ENCODE measurements at places on chromosomes 1 and 21.
A peak's percentile ranks its signal among the peaks of the same experiment; 100 is the strongest.

DNA sequence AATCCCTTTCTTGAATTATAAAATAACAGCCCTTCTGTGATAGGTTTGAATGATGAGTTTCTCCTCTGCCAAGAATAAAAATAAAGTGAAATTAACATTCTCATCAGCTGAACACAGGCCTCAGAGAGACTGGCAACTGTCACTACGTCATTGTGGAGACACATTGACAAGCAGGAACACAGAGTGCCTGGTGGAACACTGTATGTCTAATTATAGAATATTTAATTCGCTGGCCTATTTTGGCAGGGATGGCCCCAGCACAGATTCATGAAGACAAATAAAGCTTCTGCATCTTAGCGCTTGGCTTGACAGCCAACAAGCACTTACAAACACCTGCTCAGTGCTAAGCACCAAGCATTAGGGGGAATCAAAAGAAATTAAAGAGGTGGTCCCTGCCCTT lies 52.0 kb upstream of the SMYD2 start:
- DNase-seq, result no peak

DNA sequence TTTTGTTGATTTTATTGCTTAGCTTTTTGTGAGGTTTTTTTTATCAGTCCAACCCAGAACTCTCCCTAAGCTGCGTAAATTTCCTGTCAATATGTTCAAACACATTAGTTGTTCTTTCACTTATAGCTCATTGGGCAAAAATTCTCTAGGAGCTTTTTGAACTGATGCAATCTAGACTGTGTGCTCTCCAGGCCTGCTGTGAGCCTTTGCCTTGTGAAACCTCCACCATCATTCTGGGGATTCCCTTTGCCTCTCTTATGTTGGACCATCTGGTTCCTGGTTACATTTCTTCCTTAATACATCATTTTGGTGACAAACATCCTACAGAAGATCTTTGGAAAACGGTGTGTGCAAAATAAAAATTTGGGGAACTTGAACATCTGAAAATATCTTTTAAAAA lies 247.2 kb downstream of the LRRC7 start:
- DNase-seq, result no peak

DNA sequence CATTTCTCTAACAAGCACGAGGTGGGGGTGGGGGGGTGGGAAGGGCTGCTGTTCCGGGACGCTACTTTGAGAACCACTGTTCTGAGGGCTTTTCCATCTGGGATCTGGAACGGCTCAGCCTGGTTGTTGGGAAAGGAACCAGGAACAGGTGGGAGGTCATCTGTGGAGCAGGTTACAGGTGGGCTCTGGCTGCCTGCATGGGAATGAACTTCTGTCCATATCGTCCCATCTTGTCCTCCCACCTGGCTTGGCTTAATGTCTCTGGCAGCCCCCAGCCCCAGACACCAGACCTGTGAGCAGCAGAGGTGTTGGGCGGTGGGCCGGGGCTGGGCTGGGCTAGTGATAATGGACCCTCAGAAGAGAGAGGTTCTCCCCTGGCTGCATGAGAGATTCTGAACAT lies 69.4 kb upstream of the TARDBP start:
- DNase-seq, result no peak

DNA sequence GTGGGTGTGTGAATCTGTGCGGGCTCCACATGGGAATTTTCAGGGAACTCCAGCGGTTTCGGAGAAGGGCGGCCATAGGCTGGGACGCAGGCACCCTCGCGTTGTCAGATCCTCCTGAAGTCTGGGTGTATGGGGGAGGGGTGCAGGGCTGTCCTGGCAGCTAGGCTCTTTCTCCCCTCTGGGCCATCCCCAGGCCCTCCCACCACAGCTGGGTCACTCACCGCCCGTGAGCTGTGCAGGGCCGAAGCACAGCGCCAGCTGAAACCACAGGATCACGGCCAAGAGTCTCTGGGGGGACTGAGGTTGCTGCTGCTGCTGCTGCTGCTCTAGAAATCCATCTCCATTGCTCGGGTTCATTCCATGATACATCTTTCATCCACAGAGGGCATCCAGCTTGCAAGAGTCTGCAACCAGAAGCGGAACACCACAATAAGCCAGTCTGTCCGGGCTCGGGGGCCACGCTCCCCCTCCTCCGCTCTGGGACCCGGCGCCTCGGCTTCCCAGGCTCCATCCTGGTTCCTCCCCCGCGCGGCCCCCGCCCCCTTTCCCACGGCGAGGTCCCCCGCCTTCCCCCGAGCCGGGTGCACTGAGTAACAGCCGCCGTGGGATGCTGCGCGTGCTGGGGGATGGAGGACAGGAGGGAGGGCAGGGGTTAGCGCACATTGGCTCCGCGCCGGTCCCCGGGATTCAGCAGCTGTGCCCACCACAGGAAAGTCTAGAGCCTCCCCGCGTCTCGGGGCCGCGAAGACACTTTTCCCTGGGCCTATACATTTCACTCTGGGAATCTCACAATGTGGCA lies 720 bp downstream of the SUSD4 start:
- no peak for DNase-seq

DNA sequence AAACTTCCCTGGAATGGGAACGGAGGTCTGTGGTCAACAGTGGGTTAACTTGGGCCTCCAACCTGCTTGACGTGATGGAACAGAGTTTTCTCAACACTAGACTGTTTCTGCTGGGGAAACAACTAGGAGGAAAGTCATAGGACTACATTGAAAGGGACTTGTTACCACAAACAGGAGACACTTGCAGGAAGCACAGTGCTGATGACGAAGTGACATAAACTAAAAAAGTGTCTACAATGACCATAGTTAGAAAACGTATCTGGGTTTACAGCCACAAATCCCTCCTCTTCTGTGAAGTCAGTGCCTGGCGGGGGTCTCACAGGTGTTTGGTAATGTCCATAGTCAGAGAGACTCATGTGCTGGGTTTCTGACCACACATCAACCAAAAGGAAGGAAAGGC lies 86.3 kb downstream of the FCRL5 start:
- DNase-seq, result no peak

- DNase-seq, result no peak
These were observed 65.7 kb downstream of the MAP3K21 start for GRCh38 chr1:233393084-233393840.

DNA sequence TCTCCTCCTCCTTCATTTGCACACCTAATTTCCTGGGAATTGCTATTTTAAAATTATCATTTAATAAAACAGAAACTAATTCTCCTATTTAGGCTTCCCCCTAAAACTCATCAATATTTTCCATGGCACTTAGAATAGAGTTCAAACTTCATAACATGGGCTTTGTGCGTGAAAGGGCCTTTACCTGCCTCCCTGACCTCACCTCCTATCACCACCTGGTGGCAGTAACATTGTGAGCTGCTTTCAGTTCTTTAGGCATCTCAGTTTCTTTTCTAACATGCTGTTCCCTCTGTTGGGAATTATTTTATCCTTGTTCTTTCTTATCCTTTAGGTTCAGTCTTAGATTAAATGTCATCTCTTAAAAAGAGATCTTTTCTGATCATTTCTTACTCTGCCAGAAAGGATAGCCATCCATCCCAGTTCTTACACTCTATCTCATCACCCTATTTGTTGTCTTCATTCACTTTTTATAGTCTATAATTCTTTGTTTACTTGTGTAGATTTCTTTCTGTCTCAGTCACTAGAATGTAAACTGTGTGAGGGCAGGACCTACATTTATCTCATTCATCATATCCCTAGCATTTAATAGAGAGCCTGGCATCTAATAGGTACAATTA lies 133.8 kb upstream of the KIAA1614 start:
- DNase-seq, result no peak

GRCh38 chr1:3525551-3526482 lies 71.4 kb downstream of the ARHGEF16 start:
- DNase-seq, result no peak

GRCh38 chr21:26236281-26236680 lies 65.7 kb upstream of the APP start:
- no peak for DNase-seq

DNA sequence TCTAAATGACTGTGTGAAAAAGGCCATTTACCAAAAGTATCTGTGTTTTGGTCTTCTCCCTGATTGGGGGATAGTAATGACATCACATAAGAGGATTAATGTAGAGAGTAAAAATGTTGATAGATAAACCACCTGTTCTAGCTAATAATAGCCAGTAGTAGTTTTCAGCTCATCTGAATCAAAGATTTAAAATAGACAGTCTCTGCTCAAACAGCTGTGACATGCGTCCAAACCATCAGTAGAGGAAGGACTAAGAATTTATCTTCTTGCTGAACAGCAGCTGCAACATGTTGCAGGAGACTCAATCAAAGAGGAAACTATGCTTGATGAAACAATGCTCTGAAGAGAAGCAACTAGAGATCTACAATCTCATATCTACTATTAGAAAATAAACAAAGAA lies 21.4 kb downstream of the TMPRSS15 start:
- DNase-seq, result no peak

- no peak for DNase-seq
These were observed 586 bp downstream of the COL24A1 start for GRCh38 chr1:86155807-86156565.

DNA sequence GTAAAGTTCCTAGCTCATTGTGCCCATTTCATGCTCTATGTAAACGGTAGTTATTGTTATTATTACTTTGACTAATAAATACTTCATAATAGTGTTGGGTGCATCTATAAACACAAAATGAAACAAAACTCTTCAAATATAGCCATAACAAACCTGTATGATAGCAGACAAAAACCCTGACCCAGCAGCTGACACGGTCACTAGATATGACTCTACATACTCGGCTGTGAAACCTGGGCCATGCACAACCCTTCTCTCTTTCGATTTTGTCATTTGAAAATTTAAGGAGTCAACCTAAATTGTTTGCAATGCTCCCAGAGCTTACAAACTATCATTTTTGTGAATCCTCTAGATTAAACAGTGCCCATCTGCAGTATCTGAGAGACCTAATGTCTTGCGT lies 8.0 kb upstream of the RGS13 start:
- DNase-seq, result no peak

DNA sequence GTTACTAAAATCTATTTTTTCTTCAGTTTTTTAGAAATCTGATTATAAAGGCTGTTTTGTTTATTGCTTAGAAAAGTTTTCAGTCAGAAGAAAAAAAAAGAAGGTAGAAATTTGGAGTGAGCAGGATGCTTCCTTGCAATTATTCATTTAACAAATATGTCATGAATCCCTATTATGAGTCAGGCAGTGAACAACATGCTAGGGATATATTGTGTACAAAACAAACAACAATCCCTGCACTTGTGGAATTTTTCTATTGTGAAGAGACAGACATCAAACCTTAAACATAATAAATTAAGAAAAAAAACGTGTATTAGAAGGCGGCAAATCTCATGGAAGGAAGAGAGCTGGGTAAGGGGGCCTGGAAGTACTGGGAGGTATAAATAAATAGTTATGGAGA lies 664.1 kb upstream of the CAMK1G start:
- DNase-seq, result no peak

DNA sequence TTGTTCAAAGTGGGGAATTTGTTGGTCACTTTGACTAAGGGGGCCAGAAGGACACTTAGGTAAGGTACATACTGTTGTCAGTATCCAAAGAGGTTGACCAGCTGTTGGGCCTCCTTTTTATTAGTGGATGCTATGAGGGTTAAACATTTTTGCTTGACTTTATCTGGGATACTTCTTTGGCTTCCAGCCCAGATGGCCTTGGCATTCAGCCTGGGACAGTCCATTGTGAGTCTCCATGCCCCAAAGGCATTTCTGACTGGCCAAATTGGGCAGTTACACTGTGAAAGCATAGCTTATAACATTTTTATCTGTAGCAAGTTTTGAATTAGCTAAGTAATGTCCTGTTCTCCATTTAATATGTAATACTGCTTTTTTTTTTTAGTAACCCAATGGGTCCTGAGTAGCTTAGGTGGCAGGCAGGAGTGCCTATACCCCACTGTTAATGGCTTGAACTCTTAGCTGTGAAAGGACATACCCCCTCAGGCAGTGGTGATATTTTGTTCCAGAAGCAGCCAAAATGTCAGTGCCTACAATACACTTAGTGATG lies 35.4 kb upstream of the CD1D start:
- no peak for DNase-seq

GRCh38 chr1:45452503-45452902 lies 38.5 kb downstream of the TESK2 start:
- DNase-seq, result no peak

DNA sequence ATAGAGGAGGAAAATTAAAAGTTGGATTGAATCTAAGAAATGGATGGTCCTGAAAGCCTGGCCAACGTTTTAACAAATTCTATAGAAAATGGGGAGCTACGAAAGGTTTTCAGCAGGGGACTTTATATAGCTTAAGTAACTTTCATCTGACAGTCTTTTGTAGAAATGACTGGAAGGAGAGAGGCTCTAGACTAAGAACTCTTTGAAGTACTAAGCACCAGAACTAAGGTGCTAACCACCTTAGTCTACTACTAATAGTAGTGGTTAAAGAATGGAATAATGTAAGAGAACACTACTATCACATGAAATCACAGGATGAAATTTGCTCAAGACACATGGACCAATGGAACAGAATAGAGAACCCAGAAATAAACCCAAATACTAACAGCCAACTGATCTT lies 126.1 kb downstream of the DENND1B start:
- DNase-seq, result no peak

GRCh38 chr1:171286032-171286705 lies 27.8 kb upstream of the FMO4 start:
- no peak for DNase-seq

- DNase-seq, result no peak
These were observed 20.4 kb upstream of the EVA1B start for GRCh38 chr1:36343651-36344394.

- peak; percentile 50 for DNase-seq
These were observed 12.4 kb downstream of the ARPC5 start for GRCh38 chr1:183622884-183623785.

GRCh38 chr1:8789314-8790214 lies 27.9 kb downstream of the RERE start:
- DNase-seq, result no peak

GRCh38 chr1:26544126-26544525 lies 14.6 kb downstream of the RPS6KA1 start:
- DNase-seq, result no peak

DNA sequence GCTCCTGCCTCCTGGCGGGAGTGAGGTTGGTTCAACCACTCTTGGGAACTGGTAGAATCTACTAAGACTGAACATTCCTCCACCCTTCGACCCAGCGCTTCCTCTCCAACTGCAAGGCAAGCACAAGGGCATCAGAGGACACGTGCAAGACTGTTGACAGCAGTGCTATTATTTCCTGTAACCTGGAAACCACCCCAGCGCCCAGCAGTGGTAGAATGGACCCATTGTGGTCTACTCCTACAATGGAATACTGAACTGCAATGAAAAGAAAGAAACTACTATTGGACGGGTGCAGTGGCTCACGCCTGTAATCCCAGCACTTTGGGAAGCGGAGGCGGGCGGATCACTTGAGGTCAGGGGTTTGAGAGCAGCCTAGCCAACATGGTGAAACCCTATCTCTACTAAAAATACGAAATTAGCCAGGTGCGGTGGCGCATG lies 33.0 kb upstream of the TARDBP start:
- DNase-seq, result no peak

DNA sequence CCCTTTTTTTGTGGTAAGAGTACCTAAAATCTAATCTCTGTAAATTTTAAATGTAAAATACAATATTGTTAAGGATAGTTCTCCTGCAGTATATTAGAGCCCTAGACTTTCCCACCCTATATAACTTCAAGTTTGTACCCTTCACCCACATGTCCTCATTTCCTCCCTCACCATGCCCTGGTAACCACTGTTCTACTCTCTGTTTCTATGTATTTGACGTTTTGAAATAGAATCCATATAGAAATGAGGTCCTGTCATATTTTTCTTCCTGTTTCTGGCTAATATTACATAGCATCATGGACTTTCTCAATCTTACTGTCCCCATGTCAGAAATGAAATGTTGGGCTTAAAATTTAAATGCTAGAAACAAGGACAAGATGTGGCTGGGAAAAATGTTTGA lies 24.8 kb downstream of the GBP7 start:
- no peak for DNase-seq
